ENCODE measurements at places on chromosomes 5 and 9.

- no peak overlapping the region for H3K27ac ChIP-seq
- no peak overlapping the region for H3K4me3 ChIP-seq
- DNase-seq: no peak
- peaks cover 12% of the 10 kb centered on the region for H3K4me1 ChIP-seq
- H3K27me3 ChIP-seq: no peaks in the 10 kb centered on the region
Observed at GRCh38 chr9:93115486-93116071, 18.5 kb downstream of the NINJ1 start.

DNA sequence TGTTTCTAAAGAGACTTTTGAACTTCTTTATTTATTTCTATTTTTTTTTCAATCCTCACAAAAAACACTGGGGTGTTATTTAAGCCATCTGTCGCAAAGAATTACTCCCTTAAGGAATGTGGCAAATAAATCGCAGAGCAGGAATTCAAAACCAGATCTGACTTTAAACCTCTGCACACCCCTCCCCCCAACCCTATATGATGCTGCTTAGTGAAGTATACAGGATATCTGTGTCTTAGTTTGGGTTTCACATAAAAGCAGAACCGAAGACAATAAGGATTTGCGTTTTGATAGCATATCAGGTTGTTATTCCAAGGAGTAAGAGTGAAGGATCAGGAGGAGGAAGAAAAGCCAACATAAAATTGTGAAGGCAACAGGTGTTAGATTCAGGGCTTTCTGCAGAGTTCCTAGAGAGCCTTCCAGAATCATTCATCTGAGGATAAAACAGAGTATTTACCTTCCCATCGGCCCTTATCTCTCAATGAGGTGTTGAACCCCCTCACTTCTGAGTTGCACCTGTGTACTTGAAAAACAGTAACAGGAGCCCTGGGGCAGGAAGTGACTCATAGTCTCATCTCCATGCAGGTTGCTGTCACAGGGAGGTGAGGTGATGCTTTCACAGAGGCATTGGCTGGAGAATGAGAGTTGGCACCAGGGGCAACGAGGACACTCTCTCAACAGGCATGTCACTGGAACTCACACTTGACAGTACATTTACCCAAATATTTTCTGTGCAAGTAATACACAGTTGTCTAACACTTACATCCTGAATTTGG is 33.5 kb upstream of the DMRT3 start:
- no peaks in the 10 kb centered on the region for H3K4me1 ChIP-seq
- no peaks in the 10 kb centered on the region for H3K36me3 ChIP-seq
- no peaks in the 10 kb centered on the region for H3K27me3 ChIP-seq
- no peak overlapping the region for H3K27ac ChIP-seq
- no peak overlapping the region for H3K4me3 ChIP-seq
- DNase-seq: no peak

- H3K27ac ChIP-seq: no peak overlapping the region
- H3K4me3 ChIP-seq: no peak overlapping the region
- DNase-seq: no peak
- H3K36me3 ChIP-seq: no peaks in the 10 kb centered on the region
- H3K27me3 ChIP-seq: no peaks in the 10 kb centered on the region
Observed at GRCh38 chr9:9998491-9999287, 614.1 kb downstream of the PTPRD start.

- no peaks in the 10 kb centered on the region for H3K36me3 ChIP-seq
- no peak for DNase-seq
- no peak overlapping the region for H3K4me3 ChIP-seq
- no peaks in the 10 kb centered on the region for H3K27me3 ChIP-seq
- no peaks in the 10 kb centered on the region for H3K4me1 ChIP-seq
- H3K27ac ChIP-seq: no peak overlapping the region
Observed at GRCh38 chr5:64742821-64743220, 25.7 kb downstream of the SREK1IP1 start.

GRCh38 chr5:125847561-125847960 is 575.6 kb upstream of the GRAMD2B start:
- no peaks in the 10 kb centered on the region for H3K4me1 ChIP-seq
- no peak for DNase-seq
- H3K4me3 ChIP-seq: no peak overlapping the region
- no peaks in the 10 kb centered on the region for H3K36me3 ChIP-seq
- no peaks in the 10 kb centered on the region for H3K27me3 ChIP-seq

DNA sequence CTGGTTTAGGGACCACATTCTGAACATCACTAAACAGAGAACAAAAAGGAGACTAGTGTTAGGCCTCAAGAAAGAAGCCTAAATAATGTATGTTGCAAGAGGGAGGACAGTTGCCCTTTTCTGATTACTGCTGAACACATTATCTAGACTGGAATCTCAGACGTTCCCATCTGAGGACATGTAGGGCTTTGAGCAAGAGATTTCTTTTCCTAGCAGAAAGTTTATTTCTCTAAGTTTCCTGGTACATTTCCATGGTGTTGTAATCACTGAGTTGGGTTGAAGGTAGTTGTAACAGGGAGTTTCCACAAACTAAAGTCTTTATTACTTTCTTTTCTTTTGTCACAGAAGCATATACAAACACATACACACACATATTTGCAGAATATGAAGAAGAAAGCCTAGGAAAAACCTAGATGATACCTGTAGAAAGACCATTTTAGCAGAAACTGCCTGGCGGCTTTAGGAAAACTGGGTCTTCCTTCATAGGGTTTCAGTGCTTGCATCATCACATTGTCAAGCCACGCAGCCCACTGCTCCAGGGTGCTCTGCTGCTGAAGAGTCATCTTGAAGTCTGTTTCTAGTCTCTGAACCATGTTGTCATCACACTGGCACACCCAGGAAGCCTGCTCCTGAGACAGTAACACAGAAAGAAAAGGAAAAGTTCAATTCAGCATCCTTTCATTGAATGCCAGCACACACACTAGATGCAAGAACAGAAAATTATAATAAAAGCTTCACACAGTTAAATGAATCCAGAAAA is 269.1 kb downstream of the RFX3 start:
- DNase-seq: no peak
- no peaks in the 10 kb centered on the region for H3K27me3 ChIP-seq
- peaks cover 6% of the 10 kb centered on the region for H3K36me3 ChIP-seq
- no peak overlapping the region for H3K27ac ChIP-seq

DNA sequence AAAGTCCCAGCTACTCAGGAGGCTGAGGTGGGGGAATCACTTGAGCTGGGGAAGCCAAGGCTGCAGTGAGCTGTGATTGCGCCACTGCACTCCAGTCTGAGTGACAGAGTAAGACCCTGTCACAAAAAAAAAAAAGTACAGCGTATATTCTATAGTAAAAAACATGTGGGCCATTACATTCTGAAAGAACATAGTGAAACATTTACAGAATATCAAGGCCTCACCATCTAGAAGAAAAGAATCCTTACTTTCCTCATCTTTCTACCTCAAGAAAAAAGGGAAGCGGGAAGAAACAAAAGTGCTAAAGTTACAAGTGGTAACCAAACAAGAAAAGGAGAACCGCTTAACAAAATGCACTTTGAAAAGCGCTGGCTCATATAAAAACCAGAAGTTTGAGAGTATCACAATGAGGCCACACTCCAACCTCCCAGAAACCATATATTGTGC is 5.7 kb upstream of the SYK start:
- peak overlapping the region; percentile 53 for H3K4me3 ChIP-seq
- no peaks in the 10 kb centered on the region for H3K36me3 ChIP-seq
- no peaks in the 10 kb centered on the region for H3K27me3 ChIP-seq
- H3K4me1 ChIP-seq: peaks cover 41% of the 10 kb centered on the region
- peak overlapping the region; percentile 34 for H3K27ac ChIP-seq

- H3K27ac ChIP-seq: no peak overlapping the region
- H3K27me3 ChIP-seq: no peaks in the 10 kb centered on the region
- no peaks in the 10 kb centered on the region for H3K36me3 ChIP-seq
- H3K4me1 ChIP-seq: no peaks in the 10 kb centered on the region
- no peak for DNase-seq
Observed at GRCh38 chr9:132099167-132099566, 19.5 kb upstream of the MED27 start.
